IMR-90 (cell line): ENCODE measurements at places on chromosomes 6 and 20. TPM values are rescaled to one million over a fixed set of nuclear protein-coding genes. Genes with fewer than 3 reads are reported as not detected.

- DNase-seq, result no peak
Observed at GRCh38 chr6:158152659-158153058, 15.4 kb downstream of the SERAC1 start.

GRCh38 chr6:23013776-23014175 lies 444.4 kb downstream of the HDGFL1 start:
- peak; percentile 80 for DNase-seq

- DNase-seq, result peak; percentile 44
Observed at GRCh38 chr6:108200631-108201030, 34.8 kb downstream of the NR2E1 start.

GRCh38 chr6:157030755-157031154 lies 253.6 kb downstream of the ARID1B start:
- DNase-seq, result no peak

- no peak for DNase-seq
Observed at GRCh38 chr6:136306466-136306865, 16.8 kb upstream of the BCLAF1 start.

- no peak for DNase-seq
Observed at GRCh38 chr6:37145443-37145842, 24.5 kb upstream of the PIM1 start.

DNA sequence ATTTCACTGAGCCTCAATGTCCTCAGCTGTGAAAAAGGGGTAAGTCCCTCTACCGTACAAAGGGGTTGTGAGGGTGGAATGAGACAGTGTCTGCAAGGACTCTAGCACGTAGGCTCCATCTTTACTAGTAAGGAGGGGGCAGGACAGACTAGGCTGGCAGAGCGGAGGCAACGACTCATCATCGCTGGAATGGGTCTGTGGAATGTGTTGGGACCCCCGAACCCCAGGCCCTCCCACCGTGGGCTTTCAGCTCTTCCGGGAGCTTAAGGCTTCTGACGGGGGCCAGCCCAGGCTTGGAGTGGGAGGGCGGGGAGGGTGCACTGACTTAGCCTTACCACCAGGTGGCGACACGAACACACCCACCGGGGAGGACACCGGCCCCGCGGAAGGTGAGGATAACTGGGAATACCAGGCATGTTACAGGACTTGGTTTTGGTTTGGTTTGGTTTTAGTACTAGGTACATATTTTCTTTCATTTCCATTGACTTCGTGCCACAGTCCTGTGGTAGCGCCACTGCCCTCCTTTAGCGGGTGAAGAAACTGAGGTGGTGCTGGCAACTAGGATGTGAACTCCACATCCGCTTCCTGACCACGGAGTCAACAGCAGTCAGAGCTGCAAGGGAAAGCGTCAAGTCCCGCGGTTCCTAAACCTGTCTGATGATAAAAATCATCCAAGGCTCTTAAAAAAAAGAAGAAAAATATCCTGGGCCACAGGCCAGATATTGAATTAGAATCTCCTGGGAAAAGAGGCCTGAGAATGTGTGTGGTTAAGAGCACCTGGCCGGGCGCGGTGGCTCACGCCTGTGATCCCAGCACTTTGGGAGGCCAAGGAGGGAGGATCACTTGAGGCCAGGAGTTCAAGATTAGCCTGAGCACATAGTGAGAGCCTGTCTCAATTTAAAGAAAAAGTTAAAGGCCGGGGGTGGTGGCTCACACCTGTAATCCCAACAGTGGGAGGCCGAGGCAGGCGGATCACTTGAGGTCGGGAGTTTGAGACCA lies 10.3 kb upstream of the TULP1 start:
- DNase-seq, result peak; percentile 50

Gene MEP1A
- not detected in 2 replicates for total RNA-seq

Gene RFX6
- not detected in 2 replicates for total RNA-seq

Gene DDX27
- total RNA-seq, result 28.3 and 33.2 TPM in 2 replicates

Gene SERINC1
- 123 and 235 TPM in 2 replicates for total RNA-seq

DNA sequence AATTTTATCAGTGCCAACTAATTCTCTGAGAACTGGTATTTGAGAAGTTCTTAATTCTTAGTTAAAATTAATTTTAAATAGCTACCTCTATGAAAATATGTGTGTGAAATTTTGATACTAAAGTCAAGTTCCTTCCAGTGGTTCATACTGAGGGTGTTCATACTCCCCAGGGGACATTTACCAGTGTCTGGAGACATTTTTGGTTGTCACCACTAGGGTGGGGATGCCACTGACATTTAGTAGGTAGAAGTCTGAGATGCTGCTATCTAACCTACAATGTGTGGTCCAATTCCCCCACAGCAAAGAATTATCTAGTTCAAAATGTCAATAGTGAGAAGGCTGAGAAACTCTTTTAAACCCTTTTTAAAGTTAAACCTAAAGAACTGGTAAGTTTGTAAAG lies 463.8 kb downstream of the ADGRB3 start:
- DNase-seq, result no peak

DNA sequence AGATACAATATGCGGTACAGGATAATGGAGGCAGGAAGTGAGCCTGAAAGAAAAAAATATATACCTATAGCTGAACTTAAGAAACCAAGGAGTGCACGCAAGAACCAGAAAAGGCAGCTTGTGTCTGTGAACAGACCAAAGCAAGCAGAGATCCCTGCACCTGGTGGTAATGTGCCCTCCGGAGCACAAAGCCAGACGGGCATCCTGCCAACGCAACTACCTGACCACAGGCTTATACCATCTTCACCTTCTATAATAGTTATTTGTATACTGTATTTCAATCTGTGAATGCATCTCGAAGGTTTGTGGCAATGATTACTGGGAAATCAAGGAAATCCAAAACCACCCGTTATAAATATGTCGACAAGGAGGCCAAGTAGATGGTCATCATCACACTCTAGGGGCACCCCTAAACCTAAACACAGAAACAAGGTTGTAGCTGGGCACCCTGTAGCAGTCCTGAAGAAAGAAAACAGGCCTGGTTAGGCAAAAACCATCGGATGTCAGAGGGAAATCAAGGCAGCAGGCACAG lies 801 bp downstream of the FBXL4 start:
- DNase-seq, result peak; percentile 13

Gene ID1
- total RNA-seq, result 174 and 186 TPM in 2 replicates

DNA sequence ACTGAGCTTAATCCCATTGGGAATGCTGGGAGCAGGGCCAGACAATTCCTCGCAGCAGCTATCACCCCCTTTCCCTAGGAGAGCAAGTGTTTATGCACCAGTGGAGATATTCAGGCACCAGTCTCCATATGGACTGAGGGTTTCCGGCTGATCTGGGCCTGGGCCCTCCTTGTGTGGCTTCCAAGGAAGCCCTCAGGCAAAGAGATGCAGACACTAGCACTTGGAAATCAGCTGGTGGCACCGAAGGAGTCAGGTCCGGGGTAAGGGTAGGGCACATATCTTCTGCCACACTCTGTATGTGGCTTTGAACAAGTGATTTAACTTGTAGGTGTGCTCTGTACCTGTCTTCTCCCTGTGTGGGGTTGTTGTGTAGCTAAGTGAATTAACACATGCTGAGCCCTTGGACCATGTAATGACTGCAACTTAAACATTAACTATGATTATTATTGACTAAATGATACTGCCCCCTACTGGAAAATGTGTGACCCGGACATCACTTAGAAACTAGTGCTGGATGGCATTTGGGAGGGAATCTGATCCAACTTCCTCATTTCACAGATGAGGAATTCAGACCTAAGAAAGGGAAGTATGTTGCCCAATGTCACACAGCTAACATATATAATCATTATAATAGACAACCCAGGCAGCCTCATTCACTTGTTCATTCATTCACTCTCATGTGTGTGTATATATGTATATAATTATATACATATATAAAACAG lies 19.3 kb upstream of the WFDC2 start:
- peak; percentile 51 for DNase-seq

Gene PLAGL1
- 15.3 and 23.3 TPM in 2 replicates for total RNA-seq

GRCh38 chr20:46081074-46081473 lies 8.7 kb downstream of the NCOA5 start:
- no peak for DNase-seq

DNA sequence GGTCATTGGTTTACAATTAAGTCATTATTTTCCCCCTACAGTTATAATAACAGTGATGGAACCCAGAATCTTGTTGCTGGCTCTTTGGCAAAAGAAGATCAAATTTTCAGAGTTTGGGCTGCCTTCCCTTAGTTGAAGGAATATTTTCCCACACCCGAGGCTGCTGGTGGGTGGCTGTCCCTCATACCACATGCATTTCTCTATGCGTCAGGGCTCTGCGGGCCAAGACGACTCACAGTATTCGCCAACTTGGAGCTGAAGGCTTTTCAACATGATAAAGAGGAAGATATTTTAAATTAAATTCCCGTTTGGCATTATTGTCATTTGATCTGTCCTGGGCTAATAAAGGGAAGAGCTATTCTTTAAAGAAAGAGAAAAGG lies 102.2 kb upstream of the SASH1 start:
- DNase-seq, result peak; percentile 86

DNA sequence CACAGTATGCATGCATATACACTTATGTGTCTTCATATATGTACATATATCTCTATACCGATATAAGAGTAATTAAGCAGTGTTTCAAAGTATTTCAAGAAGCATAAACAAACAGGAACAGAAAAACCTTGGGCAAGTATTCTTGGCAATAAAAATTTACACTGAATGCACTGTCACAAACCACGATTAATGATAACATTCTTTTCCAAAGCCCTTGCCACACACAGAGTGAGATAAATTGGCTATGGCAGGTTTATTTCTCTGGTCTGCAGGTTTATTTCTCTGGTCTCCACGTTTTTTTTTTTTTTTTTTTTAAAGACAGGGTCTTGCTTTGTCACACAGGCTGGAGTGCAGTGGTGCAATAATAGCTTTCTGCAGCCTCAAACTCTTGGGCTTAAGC lies 73.0 kb downstream of the PPP1R3G start:
- DNase-seq, result no peak

Gene COL20A1
- not detected in 2 replicates for total RNA-seq

DNA sequence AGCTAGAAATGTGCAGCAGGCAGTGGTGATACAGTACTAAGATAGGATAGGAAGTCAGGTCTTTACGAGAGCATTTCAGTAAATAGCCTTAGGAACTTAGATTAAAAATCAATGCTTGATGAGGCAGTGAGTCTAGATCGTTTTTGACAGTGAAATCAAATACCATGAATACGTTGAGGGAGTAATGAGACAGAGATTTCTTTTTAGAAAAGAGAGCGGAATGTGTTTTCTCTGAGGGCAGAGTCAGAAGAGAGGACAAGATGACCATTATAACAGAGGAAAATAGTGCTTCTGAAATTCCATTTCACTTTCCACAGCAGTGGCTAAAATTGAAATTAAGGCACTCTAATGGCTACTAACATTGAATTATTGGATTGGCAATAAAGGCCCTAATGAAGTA lies 339.6 kb downstream of the UTRN start:
- no peak for DNase-seq

- DNase-seq, result no peak
Observed at GRCh38 chr6:108277295-108277694, 16.5 kb upstream of the SNX3 start.

Gene TBX18
- total RNA-seq, result 0.83 and 1.3 TPM in 2 replicates

Gene CTCFL
- not detected in 2 replicates for total RNA-seq

DNA sequence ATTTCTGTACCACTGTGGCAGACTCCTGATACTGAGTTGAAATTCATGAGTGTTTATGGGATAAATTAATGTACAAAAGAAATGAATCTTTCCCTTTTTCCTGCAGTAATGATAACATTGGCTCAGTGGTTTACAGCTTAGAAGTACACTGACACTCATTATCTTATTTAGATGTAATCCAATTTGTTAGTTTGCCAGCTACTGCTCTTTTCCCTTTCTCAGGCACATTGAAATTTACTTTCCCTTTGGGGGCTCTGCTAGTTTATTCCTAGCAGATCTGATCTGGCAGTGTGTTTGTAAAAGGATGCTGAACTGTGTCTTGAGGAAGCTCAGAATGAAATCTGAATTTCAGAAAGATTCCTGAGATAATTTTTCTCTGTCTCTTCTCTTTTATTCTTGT lies 3.0 kb downstream of the CEP250 start:
- no peak for DNase-seq

Gene BRPF3
- 8.3 and 10.2 TPM in 2 replicates for total RNA-seq

DNA sequence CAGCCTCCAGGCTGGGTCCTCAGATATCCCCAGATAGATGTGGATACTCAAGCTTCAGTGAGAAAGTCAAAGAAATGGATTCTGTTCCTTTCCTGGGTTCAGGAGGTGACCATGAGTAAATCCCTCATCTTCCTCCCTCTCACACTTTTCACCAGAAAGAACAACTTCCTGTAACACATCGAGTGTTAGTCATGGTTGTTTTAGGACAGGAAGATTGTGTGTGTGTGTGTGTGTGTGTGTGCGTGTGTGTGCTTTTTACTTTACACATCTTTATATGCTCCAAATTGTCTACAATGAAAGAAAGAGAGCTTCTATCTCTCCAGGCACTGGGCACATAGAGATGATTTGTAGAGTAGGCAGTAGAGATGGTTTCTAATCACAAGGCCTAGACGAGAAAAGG lies 139.9 kb downstream of the TBXT start:
- peak; percentile 61 for DNase-seq

Gene BMP6
- 0.18 and 0.28 TPM in 2 replicates for total RNA-seq

- no peak for DNase-seq
Observed at GRCh38 chr20:49389854-49390253, 92.6 kb downstream of the KCNB1 start.

DNA sequence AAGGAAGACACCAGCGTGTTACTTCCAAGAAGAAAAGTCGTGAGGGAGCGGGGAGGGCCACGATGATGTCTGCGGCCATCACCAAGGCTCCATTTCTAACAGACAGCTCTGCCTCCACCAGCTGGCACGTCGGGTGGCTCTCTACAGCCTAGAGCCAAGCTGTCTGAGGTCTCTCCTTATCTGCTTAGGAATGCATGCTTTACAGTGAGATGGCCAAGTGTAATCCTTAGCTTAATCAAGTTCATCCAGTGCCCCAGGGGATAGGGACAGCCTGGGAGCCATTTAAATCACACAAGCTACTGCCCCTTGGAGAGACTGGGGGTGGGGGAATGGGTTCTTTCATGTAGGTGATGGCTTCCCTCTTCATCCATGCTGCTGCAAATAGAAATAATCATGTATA lies 213.8 kb upstream of the CST7 start:
- DNase-seq, result no peak

GRCh38 chr20:52083627-52084232 lies 107.8 kb downstream of the ZFP64 start:
- peak; percentile 75 for DNase-seq

- no peak for DNase-seq
Observed at GRCh38 chr20:41182296-41183212, 45.2 kb downstream of the PLCG1 start.

DNA sequence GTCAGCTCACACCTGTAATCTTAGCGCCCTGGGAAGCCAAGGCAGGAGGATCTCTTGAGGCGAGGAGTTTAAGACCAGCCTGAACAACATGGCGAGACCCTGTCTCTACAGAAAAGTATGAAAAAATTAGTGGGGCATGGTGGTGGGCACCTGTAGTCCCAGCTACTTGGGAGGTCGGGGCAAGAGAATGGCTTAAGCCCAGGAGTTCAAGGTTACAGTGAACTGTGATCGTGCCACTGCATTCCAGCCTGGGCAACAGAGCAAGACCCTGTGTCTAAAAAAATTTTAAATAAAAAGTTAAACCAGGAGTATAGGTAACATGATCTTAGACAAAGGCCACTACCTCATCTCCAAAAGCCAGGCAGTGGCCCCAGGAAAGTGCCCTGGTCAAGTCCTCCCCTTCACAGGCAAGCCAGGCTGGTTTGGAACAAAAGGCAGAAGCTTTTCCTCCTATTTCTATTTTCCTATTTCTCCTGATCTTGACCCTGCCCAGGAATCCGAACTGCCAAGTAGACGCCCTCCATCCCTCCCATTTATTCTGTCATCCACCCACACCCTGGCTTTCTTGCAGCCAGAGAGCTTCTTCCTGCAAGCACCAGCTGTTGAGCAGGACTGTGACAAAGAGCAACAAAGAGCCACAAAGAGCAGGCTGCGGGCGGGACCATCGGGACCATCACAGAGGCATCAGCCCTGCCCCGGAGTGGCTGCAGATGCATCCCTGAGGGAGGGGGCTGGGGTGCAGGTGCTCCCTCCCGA lies 149.9 kb upstream of the AFDN start:
- no peak for DNase-seq
